Stimulated activated CD8-positive, alpha-beta memory T cell treated with anti-CD3 and anti-CD28 coated beads, Interleukin-15, amount 100 ng/mL, for 24 hours (primary cell): ENCODE measurements at places on chromosomes 2 and 18.

GRCh38 chr18:48345596-48345995, 63.6 kb downstream of the ZBTB7C start:
- no peak for DNase-seq

DNA sequence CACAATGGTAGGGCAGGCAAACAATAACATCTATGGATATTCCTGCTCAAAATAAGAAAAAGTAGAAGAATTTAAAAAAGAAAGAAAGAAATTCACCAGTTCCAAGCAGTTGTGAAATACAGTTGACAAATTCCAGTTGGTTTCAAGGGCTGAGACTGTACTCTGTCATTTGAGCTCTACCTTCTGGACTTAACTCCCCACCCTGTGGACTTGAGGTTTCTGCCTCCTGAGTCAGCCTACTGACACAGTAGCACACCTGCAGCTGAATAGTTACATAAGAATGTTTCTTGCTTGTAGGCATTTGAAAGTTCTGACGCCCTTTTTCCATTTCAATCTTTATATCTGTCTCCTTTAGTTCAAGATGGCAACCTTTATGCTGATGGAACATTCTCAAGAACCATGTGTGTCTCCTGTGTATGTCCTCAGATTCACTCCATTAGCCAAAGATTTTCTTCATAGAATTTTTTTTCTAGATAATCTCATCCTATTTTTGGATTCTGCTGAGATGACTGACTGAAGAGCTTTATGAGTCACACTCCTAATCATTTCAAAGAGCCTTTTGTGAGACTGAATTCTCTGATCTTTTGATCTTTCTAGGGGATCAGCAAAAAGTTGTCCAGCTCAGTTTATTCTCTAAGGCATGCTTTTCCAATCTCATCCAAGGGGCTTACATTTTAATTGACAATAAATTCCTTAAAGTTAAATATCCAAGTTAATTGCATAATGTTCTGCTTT, 19.1 kb downstream of the NETO1 start:
- no peak for DNase-seq

GRCh38 chr18:64401268-64402060, 252.6 kb upstream of the LINC00305 start:
- no peak for DNase-seq

DNA sequence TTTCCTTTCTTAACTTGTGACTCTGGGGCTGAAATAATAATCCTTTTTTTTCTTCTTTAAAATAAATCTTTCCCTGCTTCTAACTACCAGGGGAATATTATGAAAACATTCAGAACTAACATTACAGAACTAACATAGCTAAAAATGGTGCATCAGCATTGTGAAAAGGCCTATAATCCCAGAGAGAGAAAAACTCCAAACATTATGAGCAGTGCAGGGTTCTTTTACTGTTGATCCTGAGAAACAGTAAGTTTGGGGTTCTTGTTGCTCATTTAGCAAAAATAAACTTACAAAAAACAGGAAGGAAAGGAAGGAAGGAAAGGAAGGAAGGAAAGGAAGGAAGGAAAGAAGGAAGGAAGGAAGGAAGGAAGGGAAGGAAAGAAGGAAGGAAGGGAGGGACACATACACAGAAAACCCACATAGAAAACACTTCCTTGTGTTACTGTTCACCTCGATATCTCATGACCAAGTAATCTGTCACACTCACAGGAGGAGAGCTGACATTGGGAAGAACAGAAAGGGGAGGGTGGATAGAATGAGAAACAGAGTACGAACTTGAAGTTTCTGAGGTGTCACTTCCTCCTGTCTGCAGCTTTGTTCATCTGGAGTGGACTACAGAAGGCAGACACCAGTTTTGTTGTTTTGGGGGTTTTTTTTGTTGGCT, 18.4 kb upstream of the PIK3C3 start:
- DNase-seq = no peak

GRCh38 chr2:219418155-219419011, at the start of gene DES:
DES (plus strand) TSS chr2:219418377; CDS start chr2:219418463, 86 bp downstream.
- DNase-seq = no peak

GRCh38 chr2:57720728-57721627, 325.6 kb upstream of the VRK2 start:
- no peak for DNase-seq

DNA sequence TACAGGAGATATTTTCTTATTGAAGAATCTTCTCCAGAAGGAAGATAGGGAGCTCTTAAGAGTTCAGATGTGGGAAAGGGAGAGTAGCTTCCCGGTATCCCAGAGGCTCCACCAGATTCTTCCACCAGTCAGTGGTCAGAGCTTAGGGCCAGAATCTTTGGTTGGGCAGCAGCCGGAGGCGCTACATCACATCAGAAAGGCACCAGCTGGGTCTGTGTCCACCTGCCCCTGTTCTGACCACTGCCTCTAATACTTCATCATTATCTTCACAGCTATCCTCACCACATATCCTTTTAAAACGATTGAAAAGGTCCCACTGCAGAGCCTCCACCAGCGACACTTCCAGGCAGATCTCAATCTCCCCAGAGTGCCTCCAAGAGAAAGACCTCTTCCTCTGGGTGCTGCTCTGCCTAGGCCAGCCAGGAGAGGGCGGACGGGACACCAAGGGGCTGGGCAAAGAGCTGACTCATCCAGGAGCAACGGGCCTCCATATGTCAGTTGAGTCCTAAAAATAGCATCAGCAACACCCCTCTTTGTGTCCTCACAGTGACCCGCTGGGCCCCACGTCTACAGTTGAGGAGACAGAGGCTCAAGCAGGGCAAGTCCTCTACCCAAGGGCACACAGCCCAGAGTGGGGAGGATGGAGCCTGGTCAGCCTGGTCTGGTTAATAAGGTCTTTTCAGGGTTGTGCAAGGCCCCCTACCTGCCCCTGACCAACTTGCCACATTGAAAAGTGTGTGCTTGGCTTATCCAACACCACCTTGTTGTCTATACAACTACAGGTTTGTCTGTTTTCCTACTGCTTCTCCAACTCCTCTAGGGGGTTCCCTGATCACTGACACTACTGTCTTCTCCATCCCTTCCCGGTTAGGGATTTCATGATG, 81.2 kb downstream of the ADD2 start:
- no peak for DNase-seq

DNA sequence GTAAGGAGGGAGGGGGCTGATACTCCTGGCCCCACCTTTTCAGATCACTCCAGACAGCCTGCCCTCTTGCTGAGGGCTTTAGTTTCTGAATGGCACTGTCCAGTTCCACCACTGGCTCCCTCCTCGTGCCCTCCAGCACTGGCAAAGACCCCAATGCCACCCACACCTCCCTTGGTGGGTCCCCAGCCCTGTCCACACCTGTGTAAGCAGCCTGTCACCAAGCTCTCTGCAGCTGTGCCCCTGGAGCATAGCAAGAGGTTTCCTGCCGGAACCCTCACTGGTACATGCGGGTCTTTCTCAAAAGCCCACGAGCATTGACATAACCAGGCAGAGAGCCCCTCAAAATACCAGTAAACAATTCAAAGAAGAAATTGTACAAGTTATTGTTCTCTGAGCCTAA, 17.6 kb upstream of the KIF1A start:
- no peak for DNase-seq

DNA sequence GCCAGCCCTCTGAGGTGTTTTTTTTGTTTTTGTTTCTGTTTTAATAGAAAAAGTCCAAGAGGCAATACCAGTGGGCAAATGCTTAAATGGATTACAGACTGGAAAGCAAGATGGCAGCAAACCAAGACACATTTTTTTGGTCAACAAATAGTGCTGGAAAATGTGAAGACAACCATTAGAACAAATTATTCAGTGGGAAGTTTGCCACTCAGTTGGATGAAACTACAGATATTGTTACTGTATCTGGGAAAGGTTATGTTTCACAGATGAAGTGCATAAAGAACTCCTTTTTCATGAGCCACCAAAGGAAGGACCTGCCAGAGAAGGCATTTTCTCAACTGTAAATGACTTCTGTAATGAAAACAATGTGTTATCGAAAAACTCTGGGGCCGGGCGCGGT, 93.0 kb upstream of the ODC1 start:
- no peak for DNase-seq

GRCh38 chr2:8563814-8564474, 117.9 kb upstream of the ID2 start:
- no peak for DNase-seq

DNA sequence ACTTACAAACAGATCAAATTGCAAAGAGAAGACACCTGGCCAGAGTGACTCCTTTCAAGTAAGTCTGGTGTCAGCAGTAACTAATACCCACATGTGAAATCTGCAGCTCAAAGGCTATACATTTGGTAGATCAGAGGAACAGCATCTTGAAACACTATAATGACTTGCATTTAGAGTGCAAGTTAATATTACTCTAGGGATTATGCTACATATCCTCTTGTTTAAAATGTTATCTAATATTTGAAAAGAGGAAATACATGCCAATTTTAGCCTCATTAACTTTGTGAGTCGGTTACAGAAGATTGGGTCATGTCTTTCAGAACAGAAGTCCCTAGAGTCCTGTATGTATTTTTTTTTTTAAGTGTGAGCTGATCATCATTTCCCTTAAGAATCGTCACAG, 15.2 kb downstream of the LANCL1 start:
- no peak for DNase-seq
